ENCODE measurements at places on chromosomes 1 and 21. TPM values are rescaled to one million over a fixed set of nuclear protein-coding genes. Genes with fewer than 3 reads are reported as not detected.

GRCh38 chr1:156484480-156485058, 16.0 kb downstream of the MEF2D start:
- no peak overlapping the region for H3K27ac ChIP-seq
- H3K4me1 ChIP-seq = peaks cover 5% of the 10 kb centered on the region
- no peak overlapping the region for H3K4me3 ChIP-seq
- H3K27me3 ChIP-seq = no peaks in the 10 kb centered on the region

- no peak overlapping the region for H3K4me3 ChIP-seq
- H3K27me3 ChIP-seq = no peaks in the 10 kb centered on the region
- H3K27ac ChIP-seq = no peak overlapping the region
Observed at GRCh38 chr1:150283260-150283659, 906 bp downstream of the CIART start.

The RNU1-3 gene
- total RNA-seq = 538 TPM

DNA sequence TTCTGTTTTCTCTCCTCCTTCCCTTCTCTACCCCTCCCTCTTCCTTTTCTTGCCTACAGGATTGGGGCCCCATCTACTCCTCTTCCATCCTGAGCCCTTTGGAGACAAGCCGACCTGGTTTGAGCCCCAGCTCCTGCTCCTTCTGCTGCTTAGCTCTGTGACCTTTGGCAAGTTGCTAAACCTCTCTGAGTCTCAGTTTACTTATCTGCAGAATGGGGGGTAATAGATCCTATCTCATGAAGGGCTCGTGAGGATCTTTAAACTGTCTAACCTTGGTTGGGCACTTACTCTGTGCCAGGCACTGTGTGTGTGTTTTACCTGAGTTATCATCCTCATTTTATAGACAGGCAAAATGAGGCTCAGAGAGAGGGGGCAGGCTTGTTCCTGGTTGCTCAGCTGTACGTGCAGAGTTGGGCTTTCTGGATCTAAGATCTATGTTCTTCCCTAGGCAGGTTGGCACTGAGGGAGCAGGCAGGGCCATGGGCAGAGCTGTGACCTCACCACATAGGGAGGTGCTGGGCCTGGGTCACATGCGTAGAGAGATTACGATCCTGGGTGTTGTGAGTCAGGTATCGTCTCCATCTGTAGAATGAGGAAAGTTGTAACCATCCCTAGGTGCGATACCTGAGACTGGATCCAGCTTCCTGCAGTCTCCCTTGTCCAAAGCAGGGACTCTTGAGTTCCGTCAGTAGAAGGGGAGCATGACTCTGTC, 58.5 kb downstream of the FOXO6 start:
- H3K4me1 ChIP-seq = no peaks in the 10 kb centered on the region
- no peaks in the 10 kb centered on the region for H3K36me3 ChIP-seq
- no peak for DNase-seq
- H3K27me3 ChIP-seq = no peaks in the 10 kb centered on the region
- no peak overlapping the region for H3K4me3 ChIP-seq

The SPRR2A gene
- total RNA-seq = not detected

All from right lobe of liver (tissue), 6 donors.